ELR (cell line): ENCODE measurements at places on chromosomes 3 and 15.

DNA sequence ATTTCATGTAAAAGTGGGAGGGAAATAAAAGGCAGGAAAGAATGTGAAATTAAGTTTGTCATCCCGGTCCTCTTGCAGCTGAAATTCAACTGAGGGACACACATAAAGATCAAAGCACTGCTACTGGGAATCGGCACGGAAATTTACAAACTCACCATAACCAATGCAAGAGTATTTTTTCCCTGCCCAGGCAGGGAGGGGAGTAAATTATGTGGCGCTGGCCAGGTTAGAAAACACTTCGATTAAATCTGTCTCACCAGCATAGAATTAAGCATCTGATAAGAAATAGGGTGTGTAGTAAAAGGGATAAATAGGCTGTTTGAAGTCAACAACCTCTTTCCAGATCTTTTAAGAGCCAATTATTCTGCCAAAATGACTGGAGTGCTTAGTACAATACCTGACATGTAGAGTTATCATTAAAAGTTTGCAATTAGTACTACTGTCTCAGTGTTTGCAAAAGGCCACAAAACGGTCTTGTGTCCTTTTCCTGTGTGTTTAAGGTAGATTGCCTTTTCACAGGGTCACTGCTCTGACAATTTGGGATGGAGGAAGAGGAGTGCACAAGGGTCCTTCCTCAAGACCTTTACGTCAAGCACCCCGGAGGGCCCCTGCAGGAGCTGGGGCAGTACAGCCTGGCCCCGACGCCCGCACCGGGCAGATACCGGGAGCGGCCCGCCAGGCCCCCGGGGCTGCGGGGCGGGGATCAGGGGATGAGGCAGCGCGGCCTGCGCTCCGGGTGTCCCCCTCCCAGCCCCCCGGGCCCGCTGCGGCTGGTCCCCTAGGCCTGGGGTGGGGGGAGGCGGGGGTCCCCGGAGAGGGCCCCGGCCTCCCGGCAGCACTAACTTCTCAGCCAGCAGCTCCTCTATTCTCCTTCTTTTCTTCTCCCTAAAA is 651 bp downstream of the UBA3 start:
- peak; percentile 33 for DNase-seq

- DNase-seq = no peak
These were observed 105.8 kb downstream of the LSAMP start for GRCh38 chr3:116339441-116340028.

- no peak for DNase-seq
These were observed 244.4 kb downstream of the SOX2 start for GRCh38 chr3:181956122-181956521.

DNA sequence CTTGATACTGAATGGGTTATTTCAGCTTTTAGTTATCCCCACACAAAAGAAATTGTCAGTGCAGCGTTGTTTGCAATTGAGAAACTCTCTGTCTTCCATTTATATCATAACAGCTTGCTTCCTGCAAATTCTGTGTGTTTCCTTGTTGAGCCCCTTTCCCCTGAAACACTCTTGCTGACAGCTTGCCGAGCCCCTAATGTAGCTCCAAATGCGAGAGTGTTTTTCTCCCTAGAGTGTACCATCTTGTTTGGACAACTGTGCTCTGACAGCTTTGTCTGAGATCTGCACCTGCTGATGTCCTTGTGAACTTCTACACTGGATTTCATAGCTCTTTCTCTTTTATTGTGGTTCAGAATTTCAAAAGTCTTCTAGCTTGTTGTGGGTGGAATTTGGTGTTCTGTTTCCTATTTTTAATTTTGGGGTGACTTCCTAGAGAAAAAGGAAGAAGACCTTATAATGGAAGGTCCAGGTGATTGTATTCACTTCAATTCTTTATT is 343.5 kb downstream of the PDCD6IP start:
- no peak for DNase-seq

DNA sequence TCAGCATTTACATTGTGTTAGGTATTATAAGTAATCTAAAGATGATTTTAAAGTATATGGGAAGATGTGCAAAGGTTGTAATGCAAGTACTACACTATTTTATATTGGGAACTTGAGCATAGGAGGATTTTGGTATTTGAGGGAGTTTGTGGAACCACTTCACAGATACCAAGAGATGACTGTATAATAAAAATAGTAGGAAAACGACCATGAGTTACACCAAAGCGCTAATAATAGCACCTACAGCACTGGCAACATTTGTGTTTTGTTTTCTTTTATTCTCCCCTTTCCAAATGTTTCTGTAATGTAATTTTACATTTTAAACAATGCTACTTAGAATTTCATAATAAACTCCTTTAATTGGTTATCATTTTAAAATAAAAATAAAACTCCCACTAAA is 10.5 kb downstream of the CNBP start:
- no peak for DNase-seq
